ENCODE measurements at places on chromosomes 6 and 20.

GRCh38 chr6:97187951-97188350, 95.1 kb downstream of the MMS22L start:
- no peak for DNase-seq

- DNase-seq, result no peak
These were observed 8.4 kb downstream of the UCKL1 start for GRCh38 chr20:63947638-63948456.

DNA sequence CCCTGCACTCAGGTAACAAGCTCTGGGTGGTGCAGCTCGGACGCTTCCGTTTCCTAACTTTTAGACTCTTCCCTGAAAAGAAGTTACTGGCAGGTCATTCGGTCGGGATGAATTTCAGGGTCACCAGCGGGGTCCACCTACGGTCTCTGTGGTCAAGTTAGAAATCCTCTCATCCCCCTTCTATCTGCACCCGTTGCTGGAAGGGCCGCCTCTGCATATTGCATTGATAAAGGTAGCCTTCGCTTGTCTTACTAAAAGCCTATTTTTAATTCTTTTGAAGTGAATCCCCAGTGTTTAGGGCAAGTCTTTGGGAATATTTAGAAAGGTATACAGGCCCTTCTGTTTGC, 47.3 kb downstream of the LRRN4 start:
- peak; percentile 55 for DNase-seq

- DNase-seq, result no peak
These were observed 233.5 kb upstream of the SGK1 start for GRCh38 chr6:134551245-134551960.

GRCh38 chr6:30557683-30557981, 537 bp downstream of the PRR3 start:
- peak; percentile 80 for DNase-seq

DNA sequence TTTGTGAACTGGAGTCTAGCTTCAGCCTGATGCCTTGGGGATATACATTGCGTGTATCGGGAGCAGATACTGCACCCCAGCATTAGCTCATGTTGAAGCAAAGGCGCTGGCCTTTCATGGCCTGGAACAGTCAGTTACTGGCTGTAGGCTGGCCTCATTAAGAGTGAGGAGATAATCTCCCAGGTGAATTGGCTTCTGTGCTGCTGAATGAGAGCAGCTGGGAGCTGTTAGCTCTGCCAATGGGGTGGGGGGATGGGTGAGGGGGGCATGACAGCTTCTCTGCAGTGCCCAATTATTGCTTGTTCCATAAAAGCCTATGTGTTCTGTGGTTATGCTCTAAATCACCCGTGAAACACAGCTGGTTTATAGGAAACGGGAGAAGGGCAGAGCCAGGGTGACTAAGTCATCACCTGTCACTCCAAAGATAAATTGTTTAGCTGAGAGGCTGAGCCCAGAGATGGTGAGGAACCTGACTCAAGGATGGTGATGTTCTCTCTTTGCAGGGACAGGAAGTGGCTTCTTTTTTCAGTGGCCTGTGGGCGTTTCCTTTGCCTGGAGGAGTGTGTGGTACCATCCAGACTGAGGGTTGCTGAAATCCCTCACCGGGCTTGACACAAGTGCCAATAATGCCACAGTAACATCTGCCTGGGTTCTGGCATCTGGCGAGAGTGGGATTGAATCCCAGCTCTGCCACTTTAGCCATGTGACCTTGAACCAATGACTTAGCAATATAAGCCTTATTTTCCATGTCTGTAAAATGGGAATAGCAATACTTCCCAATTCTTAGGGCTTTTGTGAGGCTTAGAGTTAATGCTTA, 170.8 kb downstream of the BCAS1 start:
- DNase-seq, result peak; percentile 62

DNA sequence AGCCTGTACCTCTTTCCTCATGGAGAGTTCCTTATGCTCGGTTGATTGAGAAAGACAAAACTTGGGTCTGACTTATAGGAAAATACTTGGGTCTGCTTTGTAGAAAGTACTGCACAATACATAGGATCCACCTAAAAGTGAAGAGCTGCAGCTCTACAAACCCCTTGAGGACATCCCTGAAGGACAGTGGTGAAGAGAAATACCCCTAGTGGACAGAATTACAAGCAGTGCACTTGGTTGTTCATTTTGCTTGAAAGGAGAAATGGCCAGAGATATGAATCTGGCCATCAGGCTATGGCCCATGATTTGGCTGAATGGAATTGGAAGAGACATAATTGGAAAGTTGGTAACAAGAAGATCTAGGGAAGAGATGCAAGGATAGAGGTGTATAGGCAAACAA, 8.3 kb downstream of the CD24 start:
- peak; percentile 67 for DNase-seq

GRCh38 chr6:36042618-36043260, 15.1 kb downstream of the MAPK14 start:
- no peak for DNase-seq

DNA sequence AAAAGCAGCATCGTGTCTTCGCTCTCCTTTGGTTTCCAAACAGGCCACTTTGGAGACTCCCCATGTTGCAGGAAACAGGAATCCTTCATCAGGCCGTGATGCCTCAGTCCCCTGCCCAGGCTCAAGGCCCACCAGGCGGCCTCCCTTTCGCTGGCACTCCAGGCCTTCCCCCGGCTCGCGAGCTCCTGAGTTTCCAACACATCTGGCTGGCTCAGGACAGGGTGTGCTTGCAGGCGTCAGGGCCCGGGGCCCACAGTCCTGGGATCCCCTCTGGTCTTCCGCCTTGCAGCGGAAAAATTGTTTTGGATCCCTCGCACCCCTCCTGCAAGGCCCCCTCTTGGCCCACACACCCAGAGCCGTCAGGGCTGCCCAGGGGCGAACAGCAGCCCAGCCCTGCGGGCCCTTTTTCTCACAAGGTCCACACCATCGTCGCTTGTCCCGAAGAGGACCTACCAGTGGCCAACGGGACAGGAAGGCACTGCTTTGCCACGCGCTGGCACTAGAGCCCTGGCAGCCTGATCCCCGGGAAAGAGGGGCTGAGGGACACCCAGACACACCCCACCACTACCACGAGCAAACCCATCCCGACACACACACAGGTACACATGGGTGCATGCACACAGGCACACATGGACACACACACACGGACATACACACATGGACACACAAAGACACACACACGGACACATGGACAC, 1930.9 kb upstream of the DEFB115 start:
- no peak for DNase-seq

GRCh38 chr20:57594092-57594951, 25.9 kb downstream of the ZBP1 start:
- peak; percentile 83 for DNase-seq

DNA sequence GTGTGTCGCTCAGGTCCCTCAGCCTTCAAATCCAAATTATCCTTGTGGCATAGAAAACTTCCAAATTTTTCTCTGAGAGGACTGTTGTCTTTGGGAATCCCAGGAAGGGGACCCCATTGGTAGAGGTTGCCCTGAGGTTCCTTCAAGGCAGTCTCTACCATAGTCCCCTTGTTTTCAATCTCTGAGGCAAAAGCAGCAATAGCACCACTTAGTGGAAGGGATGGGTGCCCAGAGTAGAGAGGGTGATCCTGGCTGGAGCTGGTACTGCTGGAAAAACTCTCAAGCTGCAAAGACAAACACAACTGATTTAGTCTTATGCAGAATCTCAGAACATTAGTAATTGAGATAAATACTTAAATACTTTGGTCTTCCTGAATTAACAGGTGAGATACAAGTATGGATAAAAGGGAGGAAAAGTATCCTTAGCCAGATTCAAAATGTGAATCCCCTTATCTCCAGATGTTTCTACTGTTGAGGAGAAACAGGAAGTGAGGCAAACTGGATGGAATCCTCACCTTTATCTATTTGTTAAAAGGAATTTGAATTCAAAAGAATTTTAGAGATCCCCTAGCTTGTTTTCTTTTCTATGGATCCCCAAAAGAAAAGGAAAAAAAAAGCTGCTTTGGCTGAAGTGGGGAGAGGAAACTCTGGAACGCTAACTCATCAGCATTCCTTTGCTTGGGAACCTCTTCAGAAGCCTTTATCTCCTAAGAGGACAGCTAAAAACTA, 13.4 kb downstream of the ZNF318 start:
- peak; percentile 72 for DNase-seq

- DNase-seq, result peak; percentile 78
These were observed 34.1 kb upstream of the HLA-DQB1 start for GRCh38 chr6:32700391-32701040.

Measured in Karpas-422 (cell line).